SK-MEL-5 (cell line): ENCODE measurements at places on chromosomes 16 and 17.

GRCh38 chr16:65600629-65601028 is 478.8 kb upstream of the CDH11 start:
- no peak for DNase-seq

GRCh38 chr16:72876221-72876620 is 171.7 kb downstream of the ZFHX3 start:
- DNase-seq = no peak

DNA sequence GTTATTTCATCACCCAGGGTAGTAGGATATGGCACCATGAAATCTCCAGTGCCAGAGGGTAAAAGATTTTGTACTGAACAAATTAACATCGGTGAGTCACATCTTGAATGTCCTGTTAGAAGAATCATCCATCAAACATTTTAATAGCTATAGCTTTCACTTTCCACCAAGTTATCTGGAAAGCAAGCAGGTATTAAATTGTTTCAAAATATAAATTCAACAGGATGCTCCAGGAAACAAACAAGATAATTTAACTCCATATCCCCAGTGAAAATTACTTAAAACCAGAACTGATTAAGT is 2.4 kb downstream of the VEZF1 start:
- DNase-seq = no peak

GRCh38 chr17:78600181-78600721 is 23.1 kb upstream of the DNAH17 start:
- DNase-seq = no peak

- no peak for DNase-seq
These were observed 164.0 kb downstream of the PMP22 start for GRCh38 chr17:15101175-15101574.

GRCh38 chr17:66963909-66964771 is at the start of gene CACNG4:
Gene CACNG4 (plus strand): TSS chr17:66964707. CDS start chr17:66964912, 205 bp downstream.
- no peak for DNase-seq
